ENCODE measurements at places on chromosomes 6 and 20.

- no peak for DNase-seq
These were observed 31.1 kb downstream of the CNKSR3 start for GRCh38 chr6:154479351-154479769.

GRCh38 chr6:20333721-20334269 is 67.9 kb upstream of the E2F3 start:
- DNase-seq: no peak

DNA sequence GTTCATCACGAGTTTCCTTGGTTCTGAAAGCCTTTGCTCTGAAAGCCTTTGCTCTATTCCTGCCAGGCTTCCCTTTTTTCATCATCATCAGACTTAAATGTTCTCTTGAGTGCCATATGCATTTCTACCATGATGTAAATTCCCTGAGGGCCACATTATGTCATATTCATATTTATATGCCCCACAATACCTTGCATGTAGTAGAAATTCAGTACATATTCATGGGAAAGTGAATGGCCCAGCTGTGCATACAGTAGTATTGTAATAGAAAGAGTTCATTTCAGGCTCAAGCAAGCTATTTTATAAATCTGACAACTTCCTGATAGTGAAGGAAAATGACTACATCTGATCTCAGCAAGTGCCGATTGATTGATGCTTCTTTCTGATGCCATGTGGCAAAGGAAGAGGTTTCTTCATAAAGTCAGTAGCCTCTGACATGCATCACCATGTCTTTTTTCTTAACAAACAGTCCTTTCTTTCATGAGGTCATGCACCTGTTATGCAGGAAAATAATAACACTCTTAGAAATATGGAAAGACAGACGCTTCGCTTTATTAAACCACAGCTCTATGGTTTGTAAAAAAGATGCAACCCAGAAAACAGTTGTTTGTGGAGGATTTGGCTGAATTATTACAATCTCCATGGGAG is 308.7 kb downstream of the SAMD5 start:
- no peak for DNase-seq

DNA sequence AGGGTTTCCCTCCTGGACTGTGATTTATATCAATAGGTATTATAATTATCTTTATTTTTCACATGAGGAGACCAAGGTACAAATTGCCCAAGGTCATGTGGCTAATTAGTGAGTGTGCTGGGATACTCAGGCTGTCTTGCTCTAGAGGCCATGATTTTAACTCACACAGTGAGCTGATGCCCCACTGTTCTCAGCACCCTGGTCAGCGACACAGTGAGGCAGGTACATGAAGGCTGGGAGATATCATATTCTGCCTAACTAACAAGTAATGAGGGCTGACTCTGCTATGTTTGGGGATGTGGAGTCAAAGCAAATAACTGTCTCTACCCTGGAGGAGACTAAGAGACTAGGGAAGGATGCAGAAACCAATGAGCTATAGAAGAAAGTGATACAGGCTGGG is 501.1 kb downstream of the PTPRT start:
- DNase-seq: no peak

DNA sequence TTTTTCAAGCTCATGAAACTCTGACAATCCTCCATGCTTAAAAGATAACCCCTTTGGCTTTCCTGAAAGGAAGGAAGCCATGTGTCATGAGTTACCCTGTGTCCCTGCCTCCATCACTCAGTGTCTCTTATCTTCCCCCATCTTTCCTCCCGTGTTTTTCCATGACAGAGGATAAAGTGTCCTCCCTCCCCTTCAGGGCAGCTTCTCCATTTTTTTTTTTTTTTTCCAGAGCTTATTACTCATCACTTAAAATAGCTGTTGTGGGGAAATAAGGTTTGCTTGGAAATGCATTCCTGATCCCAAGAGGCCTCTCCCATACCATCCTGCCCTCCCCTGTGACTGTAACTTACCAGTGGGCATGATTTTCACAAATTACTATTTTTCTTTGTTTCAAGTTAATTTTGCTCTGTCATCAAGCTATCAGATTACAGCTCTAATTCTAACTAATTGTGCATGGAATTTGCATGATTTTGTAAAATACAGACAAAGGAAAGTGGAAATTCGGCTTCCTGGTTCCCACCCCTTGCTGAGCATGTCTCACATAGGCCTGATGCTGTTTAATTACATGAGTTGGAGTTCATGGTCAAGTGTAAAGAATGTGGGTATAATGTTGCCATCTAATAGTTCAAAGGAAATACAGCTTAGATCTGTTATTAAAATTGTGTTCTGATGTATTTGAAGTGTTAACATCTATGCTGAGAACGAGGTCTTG is 614.5 kb upstream of the FLRT3 start:
- no peak for DNase-seq

DNA sequence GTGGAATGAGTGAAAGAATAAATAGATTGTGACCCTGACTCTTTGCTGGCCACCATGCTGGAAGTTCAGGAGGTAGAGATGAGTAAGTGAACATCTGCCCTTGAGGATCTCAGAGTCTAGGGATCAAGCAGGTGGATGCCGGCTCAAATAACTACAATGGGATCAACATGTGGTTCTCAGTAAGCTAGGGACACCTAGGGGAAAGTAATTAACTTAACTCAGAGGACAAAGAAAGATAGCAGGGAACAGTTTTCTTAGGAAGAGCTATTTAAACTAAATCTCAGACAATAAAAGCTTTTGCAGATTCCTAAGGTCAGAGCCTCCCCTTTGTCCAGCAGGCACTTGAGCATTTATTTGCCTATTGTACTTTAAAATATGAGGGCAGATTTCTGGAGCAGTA is 29.1 kb downstream of the SLC13A3 start:
- DNase-seq: no peak

DNA sequence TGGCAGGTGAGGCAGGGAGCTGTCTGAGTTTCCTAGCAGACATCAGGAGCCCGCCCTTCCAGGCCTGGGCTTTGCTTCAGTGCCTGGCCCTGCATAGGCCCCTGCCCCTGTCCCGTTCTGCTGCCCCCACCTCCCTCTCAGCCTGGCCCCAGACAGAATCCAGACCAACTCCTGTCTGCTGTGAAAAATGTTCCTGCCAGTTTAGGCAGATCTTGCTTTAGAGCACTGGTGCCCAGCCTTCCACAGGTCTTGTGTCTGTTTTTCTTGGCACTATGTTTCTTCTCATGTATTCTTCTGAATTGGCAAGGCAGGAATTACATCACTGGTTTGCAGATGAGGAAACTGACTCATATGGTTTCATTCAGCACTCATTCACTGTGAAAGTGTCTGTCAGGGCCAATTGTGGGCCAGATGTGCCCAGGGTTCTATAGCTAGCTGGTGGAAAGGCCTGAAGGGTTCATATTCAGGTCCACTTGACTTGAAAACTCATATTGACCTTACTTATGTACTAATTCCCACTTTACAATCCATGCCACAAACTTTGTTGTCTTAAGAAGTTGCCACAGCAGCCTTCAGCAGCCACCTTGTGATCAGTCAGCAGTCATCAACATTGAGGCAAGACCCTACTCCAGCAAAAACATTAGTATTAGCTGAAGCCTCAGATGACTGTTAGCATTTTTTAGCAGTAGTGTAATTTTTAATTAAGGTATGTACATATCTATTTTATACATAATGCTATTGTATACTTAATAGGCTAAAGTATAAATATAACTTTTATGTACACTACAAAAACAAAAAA is 40.5 kb downstream of the HLA-F start:
- peak; percentile 31 for DNase-seq

DNA sequence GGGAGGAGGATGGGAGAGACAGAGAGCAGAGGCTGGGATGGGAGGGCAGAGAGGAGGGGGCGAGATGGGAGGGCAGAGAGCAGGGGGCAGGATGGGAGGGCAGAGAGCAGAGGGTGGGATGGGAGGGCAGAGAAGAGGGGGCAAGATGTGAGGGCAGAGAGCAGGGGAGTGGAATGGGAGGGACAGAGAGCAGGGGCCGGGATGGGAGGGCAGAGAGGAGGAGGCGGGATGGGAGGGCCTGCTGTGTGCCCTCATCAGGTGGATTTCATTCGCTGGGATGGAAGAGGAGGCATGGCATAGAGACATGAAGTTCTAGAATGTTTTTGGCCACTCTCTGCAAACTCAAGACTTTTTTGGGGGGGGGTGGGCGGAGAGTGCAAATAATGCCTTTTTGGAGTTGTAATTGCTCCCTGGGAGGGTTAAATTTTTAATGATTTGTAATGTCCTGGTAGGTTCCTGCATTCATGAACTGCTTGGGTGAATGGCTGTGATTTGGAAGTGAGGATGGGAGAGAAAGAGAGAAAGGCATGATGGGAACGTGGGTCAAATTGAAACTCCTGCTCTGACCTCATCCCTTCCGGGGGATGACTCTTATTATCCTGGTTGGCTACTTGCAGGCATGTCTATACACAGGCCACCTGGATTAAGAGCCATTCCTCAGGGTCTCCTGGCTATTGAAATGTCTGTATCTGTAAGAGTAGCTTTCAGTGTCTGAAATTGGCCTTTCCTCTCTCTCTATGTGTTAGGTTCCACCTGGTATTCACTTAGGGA is 162.4 kb upstream of the AGPAT4 start:
- DNase-seq: no peak

DNA sequence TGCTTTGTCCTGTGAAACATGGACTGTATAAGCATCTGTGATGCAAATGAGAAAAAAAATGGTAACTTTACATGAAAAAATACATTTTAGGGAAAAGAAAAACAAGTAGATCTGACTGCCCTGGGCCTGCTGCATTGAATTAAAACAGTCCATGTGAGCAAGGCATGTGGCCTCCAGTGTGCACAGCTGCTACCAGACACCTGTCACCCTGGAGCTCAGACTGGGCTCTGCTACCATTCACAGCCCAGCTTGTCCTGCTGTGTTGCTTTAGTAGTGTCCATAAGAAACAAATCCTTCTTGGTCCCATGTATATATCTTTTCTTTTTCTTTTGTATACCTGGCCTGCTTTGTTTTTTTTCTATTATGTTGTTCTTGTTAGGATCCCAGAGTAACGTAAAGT is 315.9 kb downstream of the NKAIN2 start:
- no peak for DNase-seq

DNA sequence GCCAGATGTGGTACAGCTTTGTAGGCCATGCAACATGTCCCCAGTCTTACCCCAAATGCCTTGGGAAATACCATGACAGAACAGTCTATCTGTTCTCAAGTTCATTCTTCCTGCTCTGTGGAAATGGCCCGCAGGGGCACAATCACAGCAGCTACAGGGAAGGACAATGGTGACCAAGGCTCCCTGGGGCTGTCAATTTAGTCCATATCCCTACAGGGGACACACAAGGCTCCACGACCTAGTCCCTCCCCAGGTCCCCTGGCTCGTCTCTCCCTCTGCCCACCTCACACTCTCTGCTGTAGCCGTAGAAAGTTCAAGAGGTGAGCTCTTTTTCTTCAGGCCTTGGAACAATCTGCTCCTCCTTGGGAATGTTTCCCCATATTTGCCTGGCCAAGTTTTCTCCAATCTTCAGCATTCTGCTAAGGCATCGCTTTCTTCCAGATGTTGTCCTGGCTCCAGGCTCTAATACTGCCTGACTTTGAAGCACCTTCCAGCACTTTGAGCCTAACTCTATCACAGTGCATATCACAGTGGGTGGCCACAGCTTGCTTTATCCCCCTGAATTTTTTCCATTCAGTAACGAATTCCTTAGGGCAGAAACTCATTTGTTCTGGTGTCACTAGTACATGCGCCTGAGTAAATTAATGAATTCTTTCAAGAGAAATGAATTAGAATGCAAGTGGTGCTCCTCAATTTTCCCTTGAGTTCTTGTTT is 92.6 kb downstream of the MAP3K7 start:
- no peak for DNase-seq

- no peak for DNase-seq
These were observed 95.7 kb downstream of the EPHA7 start for GRCh38 chr6:93323630-93324029.

DNA sequence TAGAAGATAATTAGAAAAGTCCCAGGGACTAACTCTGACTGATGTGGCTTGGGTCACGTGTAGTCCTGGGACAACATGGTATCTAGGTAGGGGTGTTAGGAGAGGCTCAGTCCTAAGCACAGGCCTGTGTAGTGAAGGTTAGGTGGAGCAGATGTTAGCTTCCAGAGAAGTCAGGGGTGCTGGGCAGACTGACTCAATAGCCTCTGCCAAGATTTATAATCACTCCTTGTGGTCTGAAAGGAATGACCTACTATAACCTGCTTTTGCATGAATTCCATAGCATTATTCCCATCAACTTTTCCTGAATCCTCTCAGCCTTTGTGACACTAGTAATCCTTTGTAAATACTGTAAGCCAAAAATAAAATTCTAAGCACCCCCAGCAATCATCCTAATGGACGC is 10.2 kb upstream of the PEX7 start:
- no peak for DNase-seq

DNA sequence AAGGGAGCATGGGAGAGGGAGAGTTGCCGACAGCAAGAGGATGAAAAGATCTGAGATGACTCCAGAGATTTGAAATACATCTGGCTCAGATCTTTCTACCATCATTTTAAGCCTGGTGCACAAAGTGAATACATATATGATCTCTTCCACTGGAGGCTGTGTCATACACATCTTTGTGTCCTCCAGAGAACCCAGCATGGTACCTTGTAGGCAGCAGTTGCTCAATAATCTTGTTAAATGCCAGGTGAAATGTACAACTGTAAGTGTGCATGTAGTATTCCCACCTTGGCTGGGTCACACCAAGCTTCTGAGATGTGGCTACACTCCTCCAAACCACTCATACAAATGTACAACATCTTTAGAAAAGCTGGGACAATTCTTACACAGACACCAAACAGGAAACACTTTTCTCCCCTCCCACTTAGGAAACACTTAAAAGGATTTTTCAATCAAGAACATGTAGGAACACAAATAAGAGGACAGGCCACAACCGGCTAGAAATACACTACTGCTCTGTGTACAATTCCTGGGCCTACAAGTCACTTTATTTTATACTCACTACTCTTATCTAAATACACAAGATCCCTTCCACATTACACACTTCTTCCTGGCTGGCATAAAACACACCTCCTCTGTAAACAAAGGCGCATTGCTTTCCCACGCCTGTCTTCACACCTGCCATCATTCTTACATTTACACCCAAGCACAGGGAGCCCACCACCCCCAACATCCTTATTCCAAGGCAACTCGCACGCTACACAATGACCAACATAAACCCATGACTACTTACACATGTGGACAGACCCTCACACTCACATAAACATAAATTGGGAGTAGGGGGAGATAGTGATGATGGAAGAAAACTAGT is 3.8 kb upstream of the IER3 start:
- DNase-seq: no peak

DNA sequence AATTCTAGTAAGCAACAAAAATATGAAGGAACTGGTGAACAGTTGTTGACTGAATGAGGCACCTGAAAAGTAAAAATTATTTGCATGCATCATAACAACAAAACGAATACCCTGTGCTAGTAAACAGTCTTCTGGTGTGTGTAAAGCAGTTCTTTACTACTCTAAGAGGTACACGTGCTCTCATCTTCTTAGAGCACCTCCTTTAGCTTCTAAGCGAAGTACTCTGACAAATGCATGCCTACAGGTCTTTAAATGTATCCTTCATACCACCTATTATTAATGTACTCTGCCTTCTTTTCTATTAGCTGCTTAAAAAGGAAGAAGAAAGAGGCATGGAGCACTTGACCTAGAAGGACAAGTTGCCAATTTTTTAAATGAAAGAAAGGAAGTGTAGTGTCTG is 32.2 kb upstream of the MYB start:
- DNase-seq: no peak

- peak; percentile 79 for DNase-seq
These were observed 66.4 kb downstream of the STX11 start for GRCh38 chr6:144216668-144217218.
